ENCODE measurements at places on chromosomes 7 and 10. TPM values are rescaled to one million over a fixed set of nuclear protein-coding genes. Genes with fewer than 3 reads are reported as not detected.

GRCh38 chr10:36840788-36841187, 284.6 kb upstream of the ANKRD30A start:
- no peak for DNase-seq

DNA sequence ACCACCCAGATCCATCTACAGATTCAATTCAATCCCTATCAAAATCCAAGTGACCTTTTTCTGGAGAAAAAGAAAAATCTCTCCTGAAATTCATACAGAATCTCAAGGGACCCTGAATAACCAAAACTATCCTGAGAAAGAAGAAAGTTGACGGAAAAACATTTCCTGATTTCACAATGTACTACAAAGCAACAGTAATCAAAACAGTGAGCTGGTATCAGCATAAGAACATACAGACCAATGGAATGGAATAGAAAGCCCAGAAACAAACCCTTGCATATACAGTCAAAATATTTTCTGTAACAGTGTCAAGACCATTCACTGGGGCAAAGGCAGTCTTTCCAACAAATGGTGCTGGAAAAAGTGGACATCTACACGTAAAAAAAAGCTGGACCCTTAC, 89.9 kb downstream of the JMJD1C start:
- DNase-seq: no peak

DNA sequence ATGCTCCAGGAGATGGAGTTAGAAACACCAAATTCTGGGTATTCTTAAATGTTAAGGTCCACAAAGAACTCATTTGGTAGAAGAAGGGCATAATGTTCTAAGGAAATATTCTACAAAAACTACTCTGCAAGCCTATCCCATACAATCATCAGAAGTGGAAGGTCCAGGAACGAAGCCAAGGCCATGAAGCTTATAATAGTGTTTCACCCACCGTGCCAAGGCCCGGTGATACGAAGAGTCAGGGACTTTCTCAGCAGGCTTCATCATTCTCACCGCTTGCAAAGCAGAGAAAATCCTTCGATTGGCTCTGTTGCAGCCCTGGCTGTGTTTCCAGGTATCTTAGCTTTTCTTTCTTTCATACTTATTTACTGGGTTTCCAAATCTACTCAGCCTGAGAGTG, 351.9 kb upstream of the CELF2 start:
- DNase-seq: no peak

- no peak for DNase-seq
Measured at GRCh38 chr10:131850383-131850870, 50.4 kb upstream of the PPP2R2D start.

DNA sequence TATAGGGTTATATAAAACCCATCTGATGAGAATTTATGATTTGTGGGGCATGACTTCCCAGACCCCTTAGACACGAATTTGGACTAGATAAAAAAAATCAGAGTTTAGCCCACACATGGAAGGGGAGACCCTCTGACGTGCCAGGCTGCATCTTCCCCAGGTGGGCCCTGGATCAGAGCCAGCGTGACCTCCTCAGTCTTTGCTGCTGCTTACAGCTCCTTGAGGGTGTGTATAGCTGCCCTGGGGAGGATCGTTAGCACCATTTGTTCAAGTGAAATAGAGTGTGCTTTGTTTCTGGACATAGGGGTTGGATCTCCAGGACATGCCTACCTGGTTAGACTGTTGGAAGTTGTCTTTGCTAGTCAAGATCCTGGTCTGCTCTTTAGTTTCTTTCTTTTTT, 54.2 kb downstream of the DOCK1 start:
- DNase-seq: no peak

DNA sequence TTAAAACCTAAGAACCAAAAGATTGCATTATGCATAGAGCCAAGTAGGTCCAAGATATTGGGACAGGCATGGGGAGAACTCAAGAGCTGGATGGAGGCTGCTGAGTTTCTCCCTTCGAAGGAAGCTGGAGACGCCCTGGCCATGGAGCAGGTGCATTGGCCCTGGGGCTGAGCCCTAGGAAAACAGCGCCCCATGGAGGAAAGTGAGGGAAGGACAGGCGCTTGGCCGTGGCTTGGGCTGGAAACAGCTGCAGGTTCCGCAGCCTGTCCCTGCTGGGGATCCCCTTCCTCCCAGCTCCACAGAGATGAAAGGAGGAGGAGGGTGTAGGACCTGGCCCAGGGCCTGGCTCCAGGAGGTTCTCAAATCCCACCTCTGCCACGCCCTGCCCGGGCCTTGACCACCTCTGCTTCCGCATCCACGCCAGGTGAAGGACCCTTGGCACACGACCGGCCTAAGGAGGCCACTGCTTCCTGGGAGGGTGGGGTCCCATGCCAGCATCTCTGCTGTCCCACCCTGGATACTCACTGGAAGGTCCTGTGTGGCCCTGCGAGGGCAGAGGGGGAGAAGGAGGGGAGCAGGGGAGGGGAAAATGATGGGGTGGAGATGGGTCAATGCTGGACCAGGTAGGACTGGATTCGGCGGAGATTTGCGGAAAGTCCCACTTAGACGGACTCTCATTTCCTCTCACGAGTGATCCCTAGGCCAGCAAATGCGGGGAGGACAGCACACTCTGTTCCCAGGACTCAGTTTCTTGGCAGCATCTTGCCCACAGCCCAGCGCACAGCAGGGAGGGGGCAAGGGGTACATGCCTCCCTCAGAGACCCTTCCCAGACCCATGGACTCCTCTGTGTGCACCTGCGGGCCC, 258.6 kb upstream of the TCERG1L start:
- DNase-seq: no peak

- no peak for DNase-seq
Measured at GRCh38 chr7:111853201-111853990, 291.1 kb upstream of the IMMP2L start.

GRCh38 chr10:73408061-73408460, 5.8 kb downstream of the ANXA7 start:
- peak; percentile 21 for DNase-seq

DNA sequence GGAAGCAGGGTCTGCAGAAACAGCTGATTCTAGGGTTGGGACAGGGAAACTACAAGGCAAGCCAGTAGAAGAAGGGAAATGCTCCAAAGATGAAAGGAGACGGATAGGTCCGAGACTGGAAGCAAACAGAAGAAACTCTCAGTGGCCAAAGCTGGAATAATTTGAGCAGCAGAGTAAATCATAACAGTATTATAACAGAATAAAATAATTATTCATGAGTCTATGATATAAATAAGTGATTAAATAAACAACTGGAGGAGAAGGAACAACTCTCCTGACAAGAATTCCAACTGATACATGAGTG, 27.6 kb downstream of the EZH2 start:
- no peak for DNase-seq

- no peak for DNase-seq
Measured at GRCh38 chr7:106073701-106074100, 38.4 kb downstream of the SYPL1 start.

DNA sequence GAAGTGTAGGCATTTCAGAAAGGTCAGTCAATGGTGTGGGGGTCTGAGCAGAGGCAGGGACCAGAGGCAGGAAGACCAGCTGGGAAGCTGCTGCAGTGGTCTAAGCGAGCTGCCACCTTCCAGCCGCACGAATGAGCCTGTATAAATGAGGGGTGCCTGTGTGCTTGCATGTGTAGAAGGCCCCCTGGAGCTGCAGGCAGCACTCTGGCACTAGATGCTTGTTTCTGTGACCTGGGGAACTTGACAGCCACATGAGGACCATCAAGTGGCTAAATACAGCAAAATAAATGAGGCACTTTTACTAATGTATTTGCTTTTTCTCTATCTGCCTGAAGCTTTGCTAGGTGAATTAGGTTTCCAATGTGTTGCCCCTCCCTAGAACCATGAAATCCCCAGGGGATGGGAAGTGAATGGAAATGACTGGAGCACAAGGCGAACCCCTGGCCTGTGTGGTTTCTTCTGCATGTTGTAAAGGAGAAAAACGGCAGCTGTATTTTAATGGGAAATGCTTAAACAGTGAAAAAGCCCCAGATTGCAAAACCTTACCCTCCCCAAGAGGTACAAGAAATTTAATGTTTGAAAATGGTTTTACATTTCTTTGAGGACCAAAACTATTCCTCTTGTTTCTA, 57.7 kb downstream of the PYROXD2 start:
- no peak for DNase-seq

GRCh38 chr10:121949451-121949850, 21.6 kb upstream of the ATE1 start:
- no peak for DNase-seq

DNA sequence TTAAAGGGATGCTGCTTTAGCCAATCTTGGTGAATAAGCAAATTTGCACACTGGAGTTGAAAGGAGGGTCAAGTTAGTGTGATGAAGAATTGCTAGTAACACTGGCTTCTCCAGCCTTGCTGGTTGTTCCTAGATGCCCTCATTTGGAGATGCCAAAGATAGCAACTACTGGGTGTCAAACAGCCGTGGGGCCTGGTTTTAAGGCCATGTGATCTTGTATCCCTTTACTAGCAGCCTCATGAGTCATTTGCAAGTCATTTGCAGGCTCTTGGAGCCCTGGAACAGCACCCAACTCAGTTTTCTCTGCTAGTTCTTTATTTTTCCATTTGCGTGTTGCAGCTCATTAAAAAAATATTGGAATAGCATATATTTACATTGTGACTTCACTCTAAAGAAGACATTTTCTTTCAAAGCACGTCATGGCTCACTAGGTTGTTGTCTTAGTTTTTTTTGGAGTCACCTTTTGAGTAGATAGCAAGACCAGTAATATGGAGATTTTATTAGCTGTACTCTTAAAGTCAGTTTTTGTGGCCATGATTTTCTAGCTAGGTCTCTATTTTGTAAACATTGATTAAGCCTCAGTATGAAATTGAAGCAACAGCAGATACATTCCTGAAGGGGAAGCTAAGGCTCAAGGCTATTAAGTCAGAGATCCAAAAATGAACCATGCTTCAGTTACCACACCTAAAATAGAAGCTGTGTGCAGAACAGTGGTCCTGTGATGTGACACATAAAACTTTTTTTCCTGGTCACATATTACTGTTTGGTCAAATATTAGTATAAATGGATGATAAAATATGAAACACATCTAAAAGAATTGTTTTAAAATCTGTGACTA, 1.3 kb downstream of the LSMEM1 start:
- DNase-seq: peak; percentile 96

Gene EPDR1
- 64.0 TPM for total RNA-seq

Gene MEOX2
- not detected for total RNA-seq

Gene SPAG6
- total RNA-seq: not detected

Gene TRIM50
- total RNA-seq: not detected

Gene FXYD4
- not detected for total RNA-seq

Gene AMPH
- total RNA-seq: 13.4 TPM

Gene MRLN
- total RNA-seq: not detected

Gene C7orf33
- total RNA-seq: not detected

Gene OR2A7
- not detected for total RNA-seq

Gene PDGFA
- total RNA-seq: 39.2 TPM

Gene FEZF1
- total RNA-seq: not detected

Gene ASZ1
- not detected for total RNA-seq

Gene CACUL1
- 39.2 TPM for total RNA-seq

Gene PAPSS2
- 39.3 TPM for total RNA-seq

All from A172 (cell line).